Brain microvascular endothelial cell (primary cell): ENCODE measurements at places on chromosomes 5 and 9.
A peak's percentile ranks its signal among the peaks of the same experiment; 100 is the strongest.

GRCh38 chr9:72396247-72397091 lies 31.5 kb upstream of the ZFAND5 start:
- no peak for DNase-seq

DNA sequence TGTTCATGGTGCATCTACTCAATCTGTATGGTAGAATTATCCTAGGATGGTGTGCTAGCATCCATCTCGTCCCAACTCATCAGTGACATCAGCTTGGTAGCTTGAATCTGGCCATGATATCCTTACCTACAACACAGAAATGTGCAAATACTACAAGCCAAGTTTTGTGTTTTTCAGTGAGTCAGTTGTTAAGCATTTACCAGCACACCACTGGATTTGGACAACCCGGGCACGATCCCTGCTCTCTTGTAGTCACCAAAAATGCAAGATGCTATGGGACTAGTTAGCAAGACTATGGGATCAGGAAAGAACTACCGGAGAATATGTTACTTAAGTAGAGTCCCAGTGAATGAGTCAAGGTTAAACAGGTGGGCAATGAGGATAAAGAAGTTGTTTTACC lies 32.1 kb upstream of the ZNF354B start:
- peak; percentile 2 for DNase-seq

- no peak for DNase-seq
These were observed 77.0 kb upstream of the TBC1D2 start for GRCh38 chr9:98332405-98332831.

DNA sequence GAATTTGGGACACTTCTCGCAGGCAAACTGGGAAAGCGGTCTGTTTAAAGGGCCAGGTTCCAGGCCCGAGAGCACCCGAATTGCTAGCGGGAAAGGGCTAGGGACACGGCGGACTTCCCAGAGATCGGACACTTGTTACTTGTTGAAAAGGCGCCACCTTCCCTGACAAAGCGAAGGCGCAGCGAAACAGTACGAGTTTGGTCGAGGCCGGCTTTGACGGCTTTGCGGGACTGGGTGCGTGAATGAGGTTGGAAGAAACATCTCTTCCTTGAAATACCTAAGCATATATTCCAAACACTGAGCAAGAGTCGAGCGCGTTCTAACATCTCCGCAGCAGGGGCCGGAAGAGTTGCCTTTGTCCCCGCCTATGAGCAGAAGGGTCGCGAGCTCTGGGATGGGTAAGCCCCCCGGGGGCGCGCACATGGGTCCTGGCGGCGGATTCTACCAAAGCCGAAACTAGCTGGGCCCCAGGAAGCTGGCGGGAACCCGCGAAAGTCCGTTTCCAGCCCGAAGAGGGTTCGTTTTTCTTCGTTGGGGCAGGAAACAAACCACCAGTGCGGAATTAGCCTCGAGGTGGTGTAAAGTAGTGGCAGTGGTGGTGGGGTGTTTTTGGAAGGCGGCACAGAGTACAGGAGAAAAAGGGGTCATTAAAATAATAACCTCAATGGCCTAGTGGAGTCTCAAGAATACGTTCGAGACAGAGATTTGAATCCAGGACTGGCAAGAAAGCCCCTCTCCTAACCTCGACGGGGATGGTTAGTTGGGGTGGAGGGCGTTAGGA lies 1.5 kb downstream of the GDNF start:
- no peak for DNase-seq

DNA sequence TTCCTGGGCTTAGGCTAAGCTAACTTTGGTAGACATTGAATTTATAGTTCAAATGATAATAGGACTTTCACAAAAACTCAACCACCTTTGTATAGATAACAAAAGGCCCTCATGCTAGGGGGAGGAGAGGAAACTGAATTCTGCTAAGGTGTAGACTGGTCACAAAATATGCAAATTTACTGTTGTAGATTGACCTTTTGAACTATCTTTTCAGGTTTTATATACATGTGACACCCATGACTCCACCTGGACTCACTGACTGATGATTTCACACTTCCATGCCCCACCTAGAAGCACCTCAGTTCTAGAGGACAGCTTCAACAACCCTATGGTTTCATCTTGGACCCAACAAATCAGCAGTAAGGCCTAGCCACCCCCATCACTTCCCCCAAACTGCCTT lies 165.7 kb downstream of the CEMIP2 start:
- no peak for DNase-seq

DNA sequence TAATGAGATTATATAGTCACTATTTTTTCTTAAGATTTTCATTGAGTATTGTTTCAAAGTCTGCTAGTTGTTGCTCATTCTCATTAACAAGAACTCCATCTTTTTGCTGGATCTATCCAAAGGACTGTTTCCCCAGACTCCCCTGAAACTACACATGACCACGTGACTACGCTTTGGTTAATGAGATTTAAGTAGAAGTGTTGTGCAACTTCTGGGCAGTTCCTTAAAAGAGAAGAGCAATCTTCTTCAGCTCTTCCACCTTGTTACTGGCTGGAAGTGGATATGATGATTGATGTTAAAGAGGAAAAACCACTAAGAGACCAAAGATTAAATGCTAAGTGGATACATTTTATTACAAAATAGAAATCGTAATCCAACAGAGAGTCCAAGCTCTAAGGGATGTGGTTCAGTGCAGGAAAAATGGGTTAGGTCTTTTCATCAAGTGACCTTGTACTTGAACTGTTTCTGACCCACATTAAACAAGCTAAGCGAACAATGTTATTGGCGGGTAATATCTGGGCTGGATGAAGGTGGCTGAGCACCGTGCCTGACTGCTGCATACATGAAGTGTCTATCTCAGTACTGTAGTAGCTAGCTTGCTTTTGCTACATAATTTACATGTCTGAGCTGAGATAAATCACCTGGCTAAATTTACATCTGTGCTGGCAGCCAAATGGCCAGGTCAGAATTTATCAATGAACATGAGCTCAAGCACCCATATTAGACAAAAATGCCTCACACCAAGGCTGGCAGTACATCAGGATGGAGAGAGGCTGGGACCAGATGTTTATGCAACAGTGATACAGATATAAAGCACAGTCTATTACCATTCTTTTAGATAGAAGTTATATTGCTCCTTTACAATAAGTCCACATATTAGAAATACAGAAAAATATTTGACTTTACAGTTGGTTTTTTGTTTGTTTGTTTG lies 7.5 kb upstream of the CTNNAL1 start:
- DNase-seq: no peak
